T follicular helper cell (primary cell): ENCODE measurements at places on chromosomes 1 and 21.

GRCh38 chr1:23930861-23931490 is 17.8 kb upstream of the CNR2 start:
- no peak for DNase-seq

DNA sequence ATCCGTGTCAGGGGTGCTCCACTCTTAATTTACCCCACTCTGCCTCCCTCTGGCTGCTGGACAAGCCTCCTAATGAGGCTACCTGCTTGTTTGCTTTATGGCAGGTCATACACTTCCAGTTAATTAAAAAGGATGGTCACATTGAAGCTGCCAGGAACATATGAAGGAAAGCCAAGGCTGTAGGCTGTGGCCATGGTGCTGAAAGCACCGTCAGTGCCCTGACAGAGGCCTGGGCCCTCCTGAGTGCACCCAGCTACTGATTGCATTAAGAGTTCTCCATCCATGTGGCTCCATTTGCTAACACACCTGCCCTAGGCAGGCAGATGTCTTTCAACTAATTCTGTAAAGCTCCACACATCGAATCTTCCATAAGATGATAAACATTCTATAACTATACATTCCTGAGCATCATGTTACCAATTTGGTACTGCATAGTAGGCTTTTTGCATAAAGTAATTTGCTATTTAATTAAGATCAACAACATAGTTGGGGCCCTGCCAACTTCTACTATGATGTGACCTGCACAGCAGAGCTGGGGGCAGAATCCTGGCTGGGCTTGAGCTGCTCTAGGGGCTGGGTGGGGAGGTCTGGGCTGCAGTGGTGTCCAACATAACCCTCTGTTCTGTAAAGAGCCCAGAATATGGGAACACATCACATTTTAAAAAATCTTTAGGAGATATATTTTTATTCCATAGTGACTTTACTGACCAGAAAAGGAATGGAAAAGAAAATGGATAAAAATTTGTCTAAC is 224.8 kb downstream of the SIPA1L2 start:
- no peak for DNase-seq

DNA sequence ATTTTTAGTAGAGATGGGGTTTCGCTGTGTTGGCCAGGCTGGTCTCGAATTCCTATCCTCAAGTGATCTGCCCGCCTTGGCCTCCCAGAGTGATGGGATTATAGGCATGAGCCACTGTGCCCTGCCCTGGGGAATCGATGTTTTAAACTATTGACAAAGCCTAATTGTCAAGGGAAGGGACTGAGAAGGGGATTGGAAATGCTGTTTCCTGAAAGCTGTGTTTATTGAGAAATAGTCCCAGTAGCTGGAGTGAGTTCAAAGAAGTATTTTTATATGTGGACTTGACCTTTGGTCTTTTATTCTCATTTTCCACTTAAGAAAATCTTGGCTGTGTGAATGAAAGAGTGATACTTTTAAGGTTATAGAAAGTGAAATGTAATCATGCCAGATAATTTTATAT is 47.5 kb downstream of the KIF1B start:
- DNase-seq, result no peak

- no peak for DNase-seq
These were observed 35.4 kb upstream of the AGPAT3 start for GRCh38 chr21:43829575-43830119.

GRCh38 chr1:245441689-245442088 is 286.9 kb downstream of the KIF26B start:
- no peak for DNase-seq

- DNase-seq, result no peak
These were observed 6.0 kb upstream of the EEIG2 start for GRCh38 chr1:108553905-108554304.

DNA sequence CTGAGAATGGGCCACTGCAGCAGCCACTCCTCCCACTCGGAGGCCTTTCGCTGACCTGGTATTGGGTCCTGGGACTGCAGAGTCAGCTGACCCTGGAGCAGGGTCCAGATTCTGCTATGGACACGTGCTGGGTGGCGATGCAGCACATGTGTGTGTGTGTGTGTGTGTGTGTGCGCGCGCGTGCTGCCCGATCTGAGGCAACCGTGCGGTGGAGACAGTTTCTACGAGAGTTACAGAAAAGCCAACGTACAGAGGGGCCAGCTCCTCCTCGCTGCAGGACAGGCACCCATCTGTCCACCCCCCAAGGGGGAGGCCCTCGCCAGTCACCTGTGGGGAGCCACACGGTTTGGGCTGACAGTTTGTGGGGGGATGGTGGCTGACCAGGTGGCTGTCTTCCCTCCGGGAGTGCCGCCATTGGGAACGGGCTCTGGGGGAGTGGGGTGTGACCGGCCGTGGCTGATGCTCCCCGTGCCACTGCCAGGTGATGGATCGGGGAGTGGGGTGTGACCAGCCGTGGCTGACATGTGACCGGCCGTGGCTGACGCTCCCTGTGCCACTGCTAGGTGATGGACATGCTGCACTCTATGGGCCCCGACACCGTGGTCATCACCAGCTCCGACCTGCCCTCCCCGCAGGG is 24.0 kb downstream of the CSTB start:
- no peak for DNase-seq

- DNase-seq, result no peak
These were observed 433 bp downstream of the TMEM200B start for GRCh38 chr1:29123053-29123886.
